ENCODE measurements at places on chromosomes 13 and 19.

DNA sequence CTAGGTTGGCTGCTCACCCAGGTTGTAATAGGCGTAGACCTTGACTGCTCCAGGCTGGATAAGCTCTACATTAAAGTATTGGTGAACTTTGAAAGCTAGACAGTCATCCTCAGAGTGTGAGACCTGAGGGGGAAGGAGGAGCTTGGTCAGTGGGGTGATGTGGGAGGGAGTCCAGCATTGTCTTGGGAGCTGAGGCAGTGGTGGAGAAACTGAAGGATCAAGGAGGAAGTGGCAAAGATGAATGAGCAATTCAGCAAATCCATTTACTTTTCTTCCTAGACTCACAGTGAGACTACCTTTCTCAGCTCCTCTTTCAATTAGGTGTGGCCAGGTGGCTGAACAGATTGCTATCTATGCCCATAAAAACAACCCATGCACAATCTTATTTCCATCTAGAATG, 10.2 kb upstream of the TNFSF14 start:
- DNase-seq = no peak

- no peak for DNase-seq
Measured at GRCh38 chr19:46536391-46536790, 40.7 kb upstream of the PNMA8B start.

DNA sequence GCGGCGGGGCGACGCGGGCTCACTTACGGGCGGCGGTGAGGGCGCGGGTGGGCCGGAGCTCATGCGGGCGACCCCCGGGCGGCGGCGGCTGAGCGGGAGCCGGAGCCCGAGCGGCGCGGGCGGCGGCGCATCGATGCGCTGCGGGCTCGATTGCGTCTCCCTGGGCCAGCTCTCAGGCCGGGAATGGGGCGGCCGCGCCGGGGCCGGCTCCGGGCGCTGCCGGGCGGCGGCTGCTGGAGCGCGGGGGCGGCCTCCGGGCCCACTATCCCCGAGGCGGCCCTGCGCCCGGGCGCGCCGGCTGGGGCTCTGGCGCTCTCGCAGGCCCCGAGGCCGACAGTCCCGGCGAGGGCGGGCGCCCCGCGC, 1.4 kb upstream of the TSHZ3 start:
- DNase-seq = peak; percentile 15

- DNase-seq = no peak
Measured at GRCh38 chr13:61247149-61247936, 168.3 kb downstream of the PCDH20 start.

- DNase-seq = no peak
Measured at GRCh38 chr19:50042363-50043024, 16.7 kb downstream of the ZNF473 start.

DNA sequence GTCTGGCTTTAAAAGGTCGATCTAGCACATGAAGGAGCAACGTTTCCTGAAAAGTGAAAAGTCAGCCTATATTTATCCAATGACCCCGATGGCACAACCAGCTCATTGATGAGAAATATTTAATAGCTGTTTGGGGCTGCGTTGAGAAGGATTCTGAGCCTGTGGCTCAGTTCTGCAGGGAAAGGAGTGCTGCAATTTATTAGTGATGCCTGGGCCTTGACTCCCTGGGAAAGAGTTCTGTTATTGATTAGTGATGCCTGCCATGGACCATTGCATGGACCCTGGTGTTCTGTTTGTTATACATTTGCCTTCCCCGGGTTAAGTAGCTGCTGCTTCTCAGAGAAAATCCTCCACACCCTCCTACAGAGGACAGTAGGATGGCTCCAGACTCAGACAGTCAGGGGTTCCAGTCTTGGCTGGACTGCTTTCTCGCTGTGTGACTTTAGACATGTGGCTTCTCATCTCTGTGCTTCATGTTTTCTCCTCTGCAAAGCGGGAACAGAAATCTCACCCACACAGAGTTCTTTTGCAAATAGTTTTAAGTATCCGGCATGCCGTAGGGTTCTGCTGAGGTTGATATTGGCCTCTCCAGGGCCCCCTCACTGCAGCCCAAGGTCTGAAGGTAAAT, 17.7 kb upstream of the PTPRS start:
- DNase-seq = no peak

DNA sequence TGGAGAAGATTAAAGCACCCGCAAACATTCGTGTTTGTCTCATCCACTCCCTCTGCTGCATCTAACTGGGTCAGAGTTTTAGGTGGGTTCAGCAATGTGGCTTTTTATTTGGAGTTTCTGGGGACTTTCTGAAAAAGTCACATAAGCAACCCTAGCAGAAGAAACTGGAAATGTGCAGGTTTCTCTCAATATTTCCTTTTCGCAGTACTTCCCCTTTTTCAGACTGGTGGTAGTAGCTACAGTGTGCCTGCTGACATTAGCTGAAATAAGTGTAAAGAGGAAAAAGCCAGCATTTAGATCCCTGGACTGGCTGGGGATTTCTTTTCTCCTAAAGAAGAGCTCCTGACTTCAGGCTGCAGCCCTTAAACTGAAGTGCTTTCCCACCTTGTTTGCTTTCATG, 15.9 kb upstream of the OLFM4 start:
- peak; percentile 12 for DNase-seq

DNA sequence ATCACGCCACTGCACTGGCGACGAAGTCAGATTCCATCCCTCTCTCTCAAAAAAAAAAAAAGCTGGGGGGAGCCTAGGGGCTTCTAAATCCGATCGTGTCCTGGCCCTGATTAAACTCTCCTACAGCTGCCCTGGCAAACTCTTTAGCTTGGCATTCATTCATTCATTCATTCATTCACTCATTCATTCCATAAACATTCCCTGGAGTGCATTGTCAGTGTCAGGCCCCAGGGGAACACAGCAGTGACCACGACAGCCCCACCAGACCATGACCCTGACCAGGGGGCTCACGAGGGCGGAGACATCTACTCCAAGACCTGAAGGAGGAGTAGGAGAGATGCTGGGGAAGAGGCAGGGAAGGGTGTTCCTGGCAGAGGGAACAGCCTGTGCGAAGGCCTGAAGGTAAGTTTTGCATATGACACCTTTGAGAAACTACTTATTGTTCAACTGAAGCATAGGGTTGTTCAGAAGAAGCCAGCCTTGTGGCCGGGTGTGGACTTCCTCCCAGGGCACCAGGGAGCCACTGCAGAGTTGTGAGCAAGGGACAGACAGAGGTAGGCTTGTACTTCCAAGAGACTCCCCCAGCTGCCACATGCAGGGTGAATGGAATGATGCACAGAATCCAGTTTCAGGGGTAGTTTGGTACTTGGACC, 24.5 kb downstream of the CEACAM16 start:
- peak; percentile 22 for DNase-seq

DNA sequence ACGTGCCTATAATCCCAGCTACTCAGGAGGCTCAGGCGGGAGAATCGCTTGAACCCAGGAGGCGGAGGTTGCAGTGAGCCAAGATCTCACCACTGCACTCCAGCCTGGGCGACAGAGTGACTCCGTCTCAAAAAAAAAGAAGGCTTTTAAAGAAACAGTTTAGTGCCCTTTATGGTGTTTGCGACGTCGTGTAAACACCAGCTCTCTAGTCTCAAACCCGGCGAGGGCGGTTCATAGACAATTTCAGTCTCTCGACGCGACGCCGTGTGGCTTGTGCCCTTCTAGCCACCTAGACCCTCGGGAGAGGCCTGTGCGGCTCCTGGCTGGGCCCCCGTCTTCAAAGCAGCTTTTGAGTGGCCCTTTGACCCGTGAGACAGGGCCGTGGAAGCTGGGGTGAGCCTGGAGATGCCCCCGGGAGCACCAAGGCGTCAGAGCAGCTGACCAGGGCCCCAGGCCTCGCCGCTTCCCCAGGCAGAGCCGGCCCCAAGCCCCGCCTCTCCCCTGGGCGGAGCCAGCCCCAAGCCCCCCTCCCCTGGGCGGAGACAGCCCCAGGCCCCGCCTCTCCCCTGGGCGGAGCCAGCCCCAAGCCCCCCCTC, 5.0 kb upstream of the MADCAM1 start:
- DNase-seq = no peak

- DNase-seq = no peak
Measured at GRCh38 chr19:35732540-35733179, 9.6 kb downstream of the IGFLR1 start.

Data from hematopoietic multipotent progenitor cell (in vitro differentiated cells).